ENCODE measurements at places on chromosomes 3 and 15. TPM values are rescaled to one million over a fixed set of nuclear protein-coding genes. Genes with fewer than 3 reads are reported as not detected.

Gene ALPK3
- 1.6 TPM for total RNA-seq

Gene DISP2
- 18.5 TPM for total RNA-seq

Gene TRPC1
- 113 TPM for total RNA-seq

Gene TTLL13
- total RNA-seq: not detected

Gene DOCK3
- total RNA-seq: 60.7 TPM

Gene TUSC7
- not detected for total RNA-seq

Gene WDR93
- total RNA-seq: 0.63 TPM

Gene CCR2
- total RNA-seq: not detected

Gene PLA2G4D
- not detected for total RNA-seq

Gene ABCF3
- 79.2 TPM for total RNA-seq

Gene ARNT2
- 69.2 TPM for total RNA-seq

Gene CLSTN2
- 33.2 TPM for total RNA-seq

Gene GDPGP1
- total RNA-seq: 5.3 TPM

Gene STRC
- total RNA-seq: 1.6 TPM

Gene TRPM7
- 87.0 TPM for total RNA-seq

Gene TLR9
- total RNA-seq: 0.31 TPM

Gene SLCO2A1
- total RNA-seq: 0.31 TPM

Gene GCNT3
- not detected for total RNA-seq

Gene CCDC54
- total RNA-seq: 1.6 TPM

Gene PATL2
- 3.4 TPM for total RNA-seq

Gene TMEM158
- total RNA-seq: 21.3 TPM

Gene CHRFAM7A
- 7.8 TPM for total RNA-seq

Gene SCAMP5
- 70.7 TPM for total RNA-seq

Gene AQP9
- not detected for total RNA-seq

Gene ZMYND10
- 3.4 TPM for total RNA-seq

Gene CCR4
- not detected for total RNA-seq

Gene CP
- total RNA-seq: 0.94 TPM

Gene SAXO2
- total RNA-seq: 11.9 TPM

Gene SNTN
- total RNA-seq: not detected

Gene NAALADL2
- total RNA-seq: 15.7 TPM

Gene GOLGA6L10
- total RNA-seq: 14.1 TPM

Gene GYG1
- total RNA-seq: 5.6 TPM

Gene CDHR4
- total RNA-seq: not detected

Gene IRAK2
- 2.5 TPM for total RNA-seq

All from parietal lobe (tissue), 2 donors.